ENCODE measurements at places on chromosomes 7 and 10.

DNA sequence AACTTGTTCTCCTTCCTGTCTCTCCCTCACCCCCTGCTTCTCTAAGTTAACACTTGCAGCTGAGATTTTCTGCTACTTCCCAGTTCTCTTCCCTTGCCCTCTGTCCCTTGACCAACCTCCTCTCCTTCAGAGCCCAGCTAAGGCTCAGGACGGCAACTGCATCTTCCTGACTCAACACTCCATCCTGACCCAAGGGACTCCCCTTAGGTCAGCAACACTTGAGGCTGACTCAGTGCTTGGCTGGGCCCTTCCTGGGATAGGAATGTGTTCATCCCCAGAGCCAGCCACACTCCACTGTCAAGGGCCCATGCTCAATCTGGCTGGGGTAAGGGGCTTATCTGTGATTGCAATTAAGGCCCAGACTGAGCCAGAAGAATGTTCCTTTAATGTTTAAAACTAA lies 3.4 kb downstream of the CALHM2 start:
- DNase-seq: no peak

- DNase-seq: no peak
Observed at GRCh38 chr7:17516771-17517170, 218.3 kb downstream of the AHR start.

DNA sequence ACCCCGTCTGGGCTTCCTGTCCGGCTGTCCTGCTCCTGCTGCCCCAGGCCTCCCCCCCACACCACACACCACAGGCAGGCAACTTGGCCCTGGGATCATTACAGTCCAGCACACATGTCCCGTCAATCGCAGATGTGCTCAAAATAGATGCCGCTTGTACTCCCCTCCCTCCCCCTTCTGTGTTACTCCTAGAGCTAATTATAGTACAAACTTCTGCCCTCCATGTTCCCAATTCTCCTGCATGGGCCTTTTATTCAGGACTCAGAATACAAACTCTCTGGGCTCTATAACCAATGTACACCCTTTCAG lies at the start of gene SYNPO2L:
SYNPO2L (minus strand) TSS at position 40 of the 309 bp plus-strand sequence. CDS start 107 bp downstream, outside the sequence.
- DNase-seq: no peak

GRCh38 chr10:7887174-7887816 lies 69.0 kb downstream of the TAF3 start:
- no peak for DNase-seq

DNA sequence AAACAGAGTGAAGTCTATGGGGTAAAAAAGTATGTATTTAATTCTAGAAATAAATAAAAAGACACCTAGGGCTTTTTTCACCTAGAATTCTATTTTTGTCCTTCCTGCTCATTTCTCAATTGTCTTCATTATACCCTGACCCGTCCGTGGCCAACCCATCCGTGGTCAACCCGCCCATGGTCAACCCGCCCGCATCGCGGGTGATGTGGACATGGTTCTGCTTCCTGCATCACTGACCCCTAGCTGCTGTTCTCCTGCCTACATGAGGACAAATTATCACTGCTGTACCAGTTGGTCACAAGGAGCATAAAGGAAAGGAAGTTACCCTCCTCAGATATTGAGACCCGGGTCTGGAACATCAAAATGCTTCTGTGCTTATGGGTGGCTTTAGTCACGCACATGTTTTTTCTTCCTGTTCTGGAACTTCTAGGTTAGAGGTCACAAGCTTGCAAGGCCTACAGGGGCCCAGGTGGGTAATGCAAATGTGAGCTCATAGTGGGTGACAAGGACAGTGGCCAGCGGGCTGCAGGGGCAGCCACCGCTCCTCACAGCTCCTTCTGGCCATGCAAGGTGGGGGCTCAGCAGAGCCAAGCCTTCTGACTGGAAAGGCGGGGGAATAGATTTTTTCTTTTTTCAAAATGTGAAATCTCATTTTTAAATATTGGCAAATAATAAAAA lies 15.5 kb downstream of the CAMK2G start:
- no peak for DNase-seq

GRCh38 chr7:129840757-129841156 lies 112.0 kb downstream of the UBE2H start:
- no peak for DNase-seq

DNA sequence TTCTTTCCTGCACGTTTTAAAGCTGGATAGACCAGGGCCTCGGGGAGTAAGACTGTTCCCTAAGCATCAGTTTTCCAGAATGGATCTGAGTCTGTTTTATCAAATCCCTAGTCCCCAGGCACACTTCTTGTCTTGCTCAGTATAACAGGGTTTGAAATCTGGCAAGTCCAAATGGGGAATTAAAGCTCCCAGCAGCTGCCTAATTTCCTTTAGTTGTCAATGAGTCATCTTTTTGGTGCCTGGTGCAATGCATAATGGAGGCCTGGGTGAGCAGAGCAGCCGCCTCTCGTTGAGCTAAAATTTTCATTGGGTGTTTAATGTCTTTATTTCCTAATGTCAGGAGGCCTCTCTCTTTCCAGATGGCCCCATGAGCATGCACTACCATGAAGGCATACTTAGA lies 87.9 kb downstream of the STRA8 start:
- no peak for DNase-seq

DNA sequence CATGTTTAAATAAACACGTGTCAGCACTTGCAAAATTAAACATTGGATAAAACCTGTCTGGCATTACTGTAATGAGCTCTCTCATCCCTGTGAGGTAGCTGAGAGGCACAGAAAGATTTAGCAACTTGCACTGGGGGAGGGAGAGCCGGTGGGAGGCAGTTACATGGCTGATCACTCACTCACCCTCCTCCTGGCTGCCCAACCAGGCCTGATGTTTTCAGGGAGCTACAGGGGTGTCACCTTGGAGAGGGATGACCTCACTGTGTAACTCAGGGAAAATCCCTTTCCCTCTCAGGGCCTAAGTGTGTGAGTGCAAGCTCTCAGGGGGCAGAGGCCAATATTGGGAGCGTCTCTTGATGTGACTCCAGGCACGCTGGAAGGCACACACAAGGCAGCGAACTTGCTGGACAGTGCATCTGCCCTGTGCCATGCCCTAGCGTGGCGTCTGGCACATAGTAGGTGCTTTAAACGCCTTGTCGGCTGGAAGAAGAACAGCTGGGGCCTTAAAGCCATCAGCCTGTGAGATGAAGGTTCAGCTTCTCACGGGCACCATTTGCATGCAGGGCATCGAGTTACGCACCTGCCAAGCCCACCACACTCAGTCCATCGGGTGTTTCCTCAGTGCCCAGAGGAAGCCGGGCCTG lies 51.1 kb downstream of the ELFN1 start:
- no peak for DNase-seq
